ENCODE measurements at places on chromosomes 6 and 20. TPM values are rescaled to one million over a fixed set of nuclear protein-coding genes. Genes with fewer than 3 reads are reported as not detected.

Gene MLN
- total RNA-seq = 0.39 TPM

DNA sequence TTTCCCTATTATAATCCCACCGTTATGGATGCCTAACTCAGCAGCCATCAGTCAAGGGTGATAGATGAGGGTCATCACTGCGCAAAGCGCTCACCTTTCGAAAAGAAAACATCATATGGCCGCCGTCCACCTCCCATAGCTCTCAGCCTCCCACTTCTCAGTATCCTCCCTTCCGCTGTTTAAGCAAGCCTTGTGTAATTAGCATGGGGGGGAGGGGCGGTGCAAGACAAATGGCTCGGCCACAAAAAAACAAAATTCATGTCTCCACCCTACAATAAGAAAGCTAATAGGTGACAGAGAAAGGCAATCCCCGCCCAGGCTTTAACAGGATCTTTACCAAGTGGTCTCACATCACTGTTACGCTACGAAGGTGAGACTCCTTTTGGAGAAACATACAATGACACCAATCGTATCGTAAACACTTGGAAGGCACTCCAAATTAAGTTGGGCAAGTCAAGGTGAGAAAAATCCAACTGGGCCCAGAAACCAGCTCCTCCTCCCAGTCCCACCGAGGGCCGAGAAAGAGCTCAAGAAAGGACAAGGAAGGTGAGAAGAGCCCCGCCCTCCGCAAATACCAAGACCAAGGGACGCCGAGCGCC lies 645 bp downstream of the DDX39B start:
- DNase-seq = no peak
- peak overlapping the region; percentile 95 for H3K4me3 ChIP-seq
- no peaks in the 10 kb centered on the region for H3K27me3 ChIP-seq
- H3K4me1 ChIP-seq = peaks cover 36% of the 10 kb centered on the region
- peaks cover 39% of the 10 kb centered on the region for H3K36me3 ChIP-seq

Gene PCSK2
- total RNA-seq = 6.6 TPM

Gene FLOT1
- total RNA-seq = 106 TPM

GRCh38 chr6:156933201-156934068 lies 156.3 kb downstream of the ARID1B start:
- H3K27ac ChIP-seq = peak overlapping the region; percentile 33
- no peaks in the 10 kb centered on the region for H3K27me3 ChIP-seq
- H3K4me3 ChIP-seq = no peak overlapping the region
- no peaks in the 10 kb centered on the region for H3K36me3 ChIP-seq

GRCh38 chr20:23493172-23493772 lies 2.4 kb downstream of the CST8 start:
- H3K36me3 ChIP-seq = no peaks in the 10 kb centered on the region
- no peaks in the 10 kb centered on the region for H3K4me1 ChIP-seq
- H3K27me3 ChIP-seq = no peaks in the 10 kb centered on the region
- no peak overlapping the region for H3K27ac ChIP-seq
- no peak overlapping the region for H3K4me3 ChIP-seq

All from spinal cord (tissue), 10 donors.